ENCODE measurements at places on chromosomes 4 and X.

- peak; percentile 3 for DNase-seq
Observed at GRCh38 chrX:107298276-107298675, 91.9 kb downstream of the DNAAF6 start.

GRCh38 chr4:106210021-106210420 lies 106.0 kb downstream of the TBCK start:
- DNase-seq: no peak

GRCh38 chr4:54254915-54255246 lies 25.8 kb downstream of the PDGFRA start:
- no peak for DNase-seq

DNA sequence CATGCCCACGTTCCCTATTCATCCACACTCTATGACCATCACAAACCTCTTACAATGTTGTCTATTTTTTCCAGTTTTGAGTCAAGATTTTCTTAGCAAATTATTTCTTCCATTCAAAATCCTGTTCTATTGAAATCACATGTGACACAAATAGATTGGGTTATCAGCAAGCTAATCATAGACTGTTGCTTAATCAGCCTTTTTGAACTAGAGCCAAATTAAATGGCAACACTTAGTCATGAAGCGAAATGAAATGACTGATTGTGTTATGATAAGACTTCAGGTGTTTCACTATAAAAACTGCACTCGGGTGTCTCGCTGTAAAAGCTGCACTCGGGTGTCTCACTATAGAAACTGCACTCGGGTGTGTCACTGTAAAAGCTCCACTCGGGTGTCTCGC lies 890.0 kb upstream of the FRG1 start:
- DNase-seq: no peak

DNA sequence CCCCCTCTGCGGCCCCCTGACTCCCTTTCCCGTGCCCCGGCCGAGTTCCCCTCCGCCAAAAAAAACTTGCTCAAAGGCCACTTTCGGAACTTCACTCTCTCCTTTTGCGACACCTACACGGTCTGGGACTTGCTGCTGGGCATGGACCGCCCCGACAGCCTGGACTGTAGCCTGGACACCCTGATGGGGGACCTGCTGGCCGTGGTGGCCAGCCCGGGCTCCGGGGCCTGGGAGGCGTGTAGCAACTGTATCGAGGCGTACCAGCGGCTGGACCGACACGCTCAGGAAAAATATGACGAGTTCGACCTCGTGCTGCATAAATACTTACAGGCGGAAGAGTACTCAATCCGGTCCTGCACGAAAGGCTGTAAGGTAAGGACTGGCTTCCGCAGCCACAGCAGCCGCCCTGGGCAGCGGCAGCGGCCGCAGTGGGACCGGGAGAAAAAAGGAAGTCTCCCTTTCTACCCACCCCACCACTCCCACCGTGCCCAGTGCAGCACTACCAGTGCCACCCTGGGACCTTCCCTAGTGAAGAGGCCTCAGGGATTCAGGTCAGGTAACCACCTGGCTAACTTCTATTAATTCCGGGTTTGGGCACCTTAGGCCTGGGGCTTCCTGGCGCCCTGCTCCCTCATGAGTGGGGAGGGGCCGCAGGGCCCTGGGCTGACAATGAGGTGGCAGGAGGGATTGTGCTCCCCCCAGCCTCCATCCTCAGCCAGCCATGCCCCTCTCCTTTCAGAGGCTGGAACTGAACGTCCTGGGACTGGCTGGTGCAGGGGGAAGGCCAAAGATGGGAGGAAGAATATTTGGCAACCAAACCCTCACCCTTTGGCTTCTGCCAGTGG lies 1.9 kb downstream of the NALF2 start:
- DNase-seq: no peak

DNA sequence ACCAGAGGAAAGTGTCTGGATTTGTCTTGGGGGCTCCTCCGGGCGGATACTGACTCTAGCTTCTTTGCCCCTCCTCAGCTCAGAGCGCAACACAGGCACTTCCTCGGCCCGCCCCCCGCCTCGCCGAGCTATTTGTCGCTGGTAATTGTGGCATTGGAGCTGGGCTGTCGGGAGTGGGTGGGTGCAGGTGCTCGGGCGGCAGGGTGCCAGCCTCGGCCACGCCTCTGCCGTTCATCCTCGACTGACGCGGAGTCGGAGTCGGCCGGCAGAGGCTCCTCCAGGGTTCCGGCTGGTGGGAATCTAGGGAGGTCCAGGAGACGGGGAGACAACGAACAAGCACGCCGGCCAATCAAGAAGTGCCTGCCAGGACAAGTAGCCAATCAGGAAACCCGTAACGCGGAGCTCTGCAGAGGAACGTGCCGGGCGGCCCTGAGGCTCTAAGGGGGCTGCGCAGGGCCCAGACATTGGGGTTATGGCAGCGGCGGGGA lies 3.9 kb upstream of the SYN1 start:
- peak; percentile 82 for DNase-seq

GRCh38 chr4:166924424-166924823 lies 309.9 kb downstream of the SPOCK3 start:
- no peak for DNase-seq

DNA sequence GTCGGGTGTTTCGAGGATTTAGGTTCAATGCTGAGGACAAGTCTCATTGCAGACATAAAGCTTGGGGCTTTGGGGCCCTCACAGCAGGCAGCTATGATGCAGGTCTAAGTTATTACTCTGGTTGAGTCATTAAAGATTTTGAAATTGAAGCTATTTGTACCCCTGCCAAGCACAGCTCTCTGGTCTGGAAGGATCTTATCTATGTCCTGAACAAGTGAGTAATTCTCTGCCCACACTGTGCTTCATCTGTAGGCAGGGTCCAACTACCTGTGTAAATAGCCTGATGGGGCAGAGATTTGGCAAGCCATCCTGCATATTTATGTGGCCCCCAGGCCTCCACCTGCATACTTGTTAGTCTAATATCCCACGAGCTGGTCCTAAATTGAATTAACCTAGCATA lies 41.4 kb upstream of the MAGEA4 start:
- no peak for DNase-seq

DNA sequence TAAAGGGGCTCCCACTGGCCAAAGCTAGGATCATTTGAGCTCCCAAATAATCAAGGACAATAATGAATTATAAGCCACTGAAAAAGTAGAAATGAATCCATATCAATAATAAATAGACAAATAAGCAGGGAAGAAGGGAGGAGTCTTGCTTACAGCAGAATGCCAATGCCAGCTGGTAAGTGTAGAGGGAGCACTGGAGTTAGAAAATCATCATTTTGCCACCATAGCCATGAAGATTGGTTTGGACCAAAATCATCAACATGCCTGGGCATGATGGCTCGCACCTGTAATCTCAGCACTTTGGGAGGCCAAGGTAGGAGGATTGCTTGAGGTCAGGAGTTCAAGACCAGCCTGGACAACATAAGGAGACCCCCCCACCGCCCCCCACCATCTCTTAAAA lies 20.4 kb upstream of the SH3KBP1 start:
- DNase-seq: no peak

DNA sequence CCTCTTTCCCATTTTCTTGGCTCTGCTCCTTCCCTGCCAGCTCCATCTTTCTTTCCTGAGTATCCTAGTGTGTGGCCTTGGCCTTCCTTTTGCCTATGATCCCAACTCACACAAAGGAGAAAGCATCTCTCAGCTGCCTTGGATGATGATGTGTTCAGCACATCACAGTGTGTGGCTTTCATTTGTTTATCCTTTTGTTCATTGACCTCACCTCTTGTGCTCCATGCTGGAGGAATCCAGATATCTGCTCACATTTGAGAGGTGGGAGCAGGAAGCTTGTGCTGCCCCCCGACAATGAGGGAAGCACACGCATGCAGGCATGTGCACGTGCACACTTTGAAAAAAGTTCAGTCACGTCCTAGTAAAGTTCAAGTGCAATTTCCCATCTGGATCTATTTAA lies 131.0 kb downstream of the SMIM20 start:
- no peak for DNase-seq

GRCh38 chr4:42397635-42398170 lies 415 bp downstream of the SHISA3 start:
- DNase-seq: no peak

DNA sequence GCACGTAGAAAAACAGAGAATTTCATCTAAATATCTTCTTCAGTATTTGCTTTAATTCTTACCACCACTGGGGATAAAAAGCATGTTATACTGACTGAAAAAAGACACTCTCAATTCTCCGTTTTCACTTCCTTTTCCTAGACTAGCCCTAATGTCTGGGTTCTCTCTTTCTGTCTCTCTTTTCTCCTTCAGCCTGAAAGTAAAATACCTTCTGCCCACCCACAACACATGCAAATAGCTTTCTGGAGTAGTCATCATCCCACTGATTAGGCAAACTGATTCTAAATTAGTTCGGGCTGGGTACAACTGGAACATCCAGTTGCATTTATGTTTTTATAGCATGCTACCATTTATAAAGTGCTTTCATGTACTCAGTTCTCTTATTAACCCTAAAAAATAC lies 142.4 kb upstream of the ANKRD50 start:
- DNase-seq: no peak

- no peak for DNase-seq
Observed at GRCh38 chr4:109879081-109879480, 31.2 kb downstream of the LRIT3 start.

- no peak for DNase-seq
Observed at GRCh38 chrX:15391850-15392249, 7.6 kb upstream of the VEGFD start.

DNA sequence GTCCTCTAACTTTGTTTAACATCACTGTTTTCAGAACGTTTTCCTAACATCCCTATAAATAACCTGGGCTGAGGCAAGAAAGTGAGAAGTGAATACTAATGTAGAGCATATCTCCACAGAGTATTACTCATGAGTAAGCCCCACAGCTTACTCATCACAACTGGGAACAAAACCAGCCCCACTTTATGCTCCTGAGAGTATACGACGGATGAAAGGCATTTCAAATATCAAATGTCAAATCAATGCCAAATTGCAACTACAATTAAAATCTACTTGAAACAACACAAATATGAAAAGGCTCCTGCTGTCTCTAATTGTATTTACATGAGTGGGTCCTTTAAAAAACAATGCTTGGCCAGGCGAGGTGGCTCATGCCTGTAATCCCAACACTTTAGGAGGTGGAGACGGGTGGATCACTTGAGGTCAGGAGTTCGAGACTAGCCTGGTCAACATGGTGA lies 41.2 kb downstream of the SH3RF1 start:
- DNase-seq: no peak

GRCh38 chrX:120308959-120309872 lies 2.0 kb downstream of the TMEM255A start:
- DNase-seq: no peak

GRCh38 chr4:181138116-181138515 lies 1105.1 kb upstream of the TENM3 start:
- no peak for DNase-seq

- DNase-seq: no peak
Observed at GRCh38 chr4:175412161-175412560, 399.9 kb downstream of the GPM6A start.

DNA sequence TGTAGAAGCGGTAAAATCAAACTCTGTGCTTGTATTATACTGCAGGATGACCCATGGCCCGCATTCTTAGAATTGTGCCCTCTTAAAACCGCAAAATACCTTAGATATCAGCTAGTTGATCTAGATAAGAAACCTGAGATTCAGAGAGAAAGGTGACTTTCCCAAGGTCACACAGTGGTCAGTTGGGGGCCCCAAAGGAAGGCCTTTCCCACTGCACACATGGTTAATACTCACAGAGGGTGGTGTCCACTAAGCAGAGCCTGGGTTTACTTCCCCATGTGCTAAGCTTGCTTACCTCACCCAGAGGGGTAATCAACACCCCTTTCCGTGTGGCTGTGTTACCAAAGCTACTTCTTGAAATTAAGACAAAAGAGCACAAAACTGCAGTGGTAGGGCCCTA lies 66.3 kb downstream of the RBM47 start:
- no peak for DNase-seq

- DNase-seq: no peak
Observed at GRCh38 chr4:83151651-83152050, 37.1 kb upstream of the PLAC8 start.

GRCh38 chr4:108991551-108992328 lies 228.9 kb upstream of the ETNPPL start:
- DNase-seq: no peak

DNA sequence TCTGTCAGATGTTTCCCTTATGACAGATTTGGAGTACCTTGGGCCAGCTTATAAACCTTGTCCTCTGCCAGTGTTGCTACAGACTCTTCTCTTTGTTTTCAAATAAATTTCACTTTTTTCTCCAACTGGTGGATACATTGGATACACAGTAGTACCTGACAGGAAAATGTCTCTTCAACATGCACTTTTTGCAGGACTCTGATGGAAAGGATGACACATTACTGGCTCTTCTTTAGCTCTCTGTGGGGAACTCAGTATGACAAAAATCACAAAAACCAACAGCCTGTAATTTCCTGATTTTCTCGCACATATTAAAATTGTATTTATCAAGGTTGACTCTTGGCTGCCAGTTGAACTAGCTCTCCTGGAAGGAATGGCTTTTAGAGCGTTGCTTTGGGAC lies 61.3 kb upstream of the GIMD1 start:
- no peak for DNase-seq

DNA sequence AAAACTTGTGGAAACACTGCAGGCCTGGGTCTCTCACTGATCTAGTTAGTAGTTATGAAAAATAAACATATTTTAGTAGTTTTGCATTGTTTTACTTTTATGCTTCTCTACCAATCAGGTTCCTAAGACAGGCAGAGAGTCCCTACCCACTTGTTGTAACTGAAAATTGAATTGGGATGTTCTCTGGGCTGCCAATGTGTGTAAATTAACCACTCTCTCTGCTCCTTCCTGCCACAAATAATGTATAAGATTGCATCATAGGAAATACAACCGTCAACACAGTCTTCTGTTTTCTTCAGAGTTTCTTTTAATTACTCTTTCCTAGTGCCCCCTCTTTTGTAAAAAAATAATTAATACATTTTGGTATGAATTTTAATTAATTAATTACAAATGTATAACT lies 677.3 kb downstream of the FSTL5 start:
- DNase-seq: no peak

DNA sequence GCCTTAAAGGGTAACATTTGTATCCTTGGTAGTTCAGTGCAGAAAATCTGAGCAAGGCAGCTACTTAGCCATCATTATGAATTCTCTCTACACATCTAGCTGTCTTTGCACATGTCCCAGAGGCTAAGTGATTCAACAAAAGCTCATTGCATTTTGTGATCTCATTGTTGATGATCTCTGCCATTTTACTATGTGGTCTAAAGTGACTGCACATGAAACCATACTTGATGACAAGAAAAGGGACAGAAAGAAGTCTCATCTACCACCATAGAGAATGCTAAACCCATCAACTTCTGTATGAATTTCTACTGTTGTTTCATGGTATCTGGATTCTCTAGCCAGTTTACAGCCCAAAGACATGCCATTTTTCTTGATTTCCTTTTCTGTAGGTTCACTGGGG lies 5.9 kb upstream of the PGK1 start:
- no peak for DNase-seq

- no peak for DNase-seq
Observed at GRCh38 chrX:109600237-109600651, 24.7 kb downstream of the KCNE5 start.

DNA sequence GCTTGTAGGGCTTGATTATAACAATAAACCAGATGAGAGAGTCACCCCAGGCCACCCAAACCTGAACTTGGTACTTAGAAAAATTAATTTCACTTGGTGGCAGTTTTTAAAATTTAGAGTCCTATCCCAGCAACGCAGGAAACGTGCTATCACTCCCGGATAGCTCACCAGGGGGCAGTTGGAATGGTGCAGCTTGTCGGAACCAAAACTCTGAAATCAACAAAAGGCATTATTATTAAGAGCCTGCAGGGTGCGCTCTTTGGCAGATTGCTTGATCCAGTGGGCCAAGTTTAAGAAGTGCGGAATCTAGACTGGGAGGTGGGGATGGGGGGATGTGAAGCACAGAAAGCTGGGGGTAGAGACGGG lies 2.4 kb downstream of the FRAS1 start:
- peak; percentile 73 for DNase-seq

All from iPS DF 19.7 (cell line).